Activated T-cell treated with anti-CD3 and anti-CD28 coated beads for 24 hours (primary cell): ENCODE measurements at places on chromosomes 6 and 20.

DNA sequence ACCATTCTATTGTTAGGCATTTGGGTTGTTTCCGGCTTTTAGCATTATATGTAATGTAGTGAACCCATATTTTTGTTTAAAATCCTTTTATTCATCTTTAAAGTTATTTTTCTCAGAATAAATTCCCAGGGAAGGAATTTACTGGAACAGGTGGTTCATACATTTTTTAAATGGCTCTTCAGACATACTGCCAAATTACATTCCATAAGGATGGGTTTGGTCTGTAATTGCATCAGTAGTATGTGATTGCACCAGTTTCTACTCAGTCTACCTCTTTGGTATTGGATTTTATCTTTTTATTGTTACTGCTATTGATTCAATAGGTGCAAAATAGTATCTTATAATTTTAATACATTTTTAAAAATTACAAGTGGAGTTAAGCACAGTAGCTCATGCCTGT is 27.2 kb downstream of the BRPF3 start:
- DNase-seq: no peak

- no peak for DNase-seq
Observed at GRCh38 chr6:147712841-147713240, 204.4 kb downstream of the SAMD5 start.

DNA sequence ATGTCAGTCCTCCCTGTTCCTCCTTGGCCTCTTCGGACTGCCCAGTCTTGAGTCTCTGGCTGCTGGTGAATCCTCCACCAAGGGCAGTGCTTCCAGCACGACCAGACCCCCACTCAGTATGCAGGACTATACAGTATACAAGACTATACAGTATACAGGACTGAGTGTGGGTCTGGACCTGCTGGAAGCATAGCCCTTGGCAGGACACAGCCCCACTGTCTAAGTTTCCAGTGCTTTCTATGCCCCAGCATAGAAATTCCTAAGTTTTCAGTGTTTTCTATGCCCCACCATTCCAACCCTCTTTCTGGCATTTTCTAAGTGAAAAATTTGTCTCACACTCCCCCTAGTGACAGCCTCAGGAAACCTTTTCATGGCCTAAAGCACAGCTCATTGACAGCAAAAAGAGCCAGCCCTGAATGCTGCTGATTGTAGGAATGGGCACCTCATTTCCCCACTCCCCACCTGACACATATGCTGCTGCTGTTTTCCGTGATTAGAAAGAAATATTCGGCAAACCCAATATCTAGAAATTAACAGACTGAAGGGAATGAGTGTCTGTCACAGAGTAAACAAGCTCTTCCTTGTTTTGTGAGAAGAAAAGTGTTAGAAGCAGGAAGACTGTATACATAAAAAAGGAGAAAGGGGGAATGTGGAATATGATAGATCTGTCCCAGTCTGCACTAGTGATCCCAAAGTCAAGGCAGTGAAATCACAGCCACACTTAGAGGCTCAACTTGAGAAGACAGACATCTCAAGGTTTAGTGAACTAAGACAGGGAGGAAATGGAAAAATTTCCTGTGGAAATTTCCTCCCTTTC is 206.9 kb downstream of the IBTK start:
- no peak for DNase-seq

- DNase-seq: no peak
Observed at GRCh38 chr6:105890521-105891244, 195.5 kb upstream of the PRDM1 start.

DNA sequence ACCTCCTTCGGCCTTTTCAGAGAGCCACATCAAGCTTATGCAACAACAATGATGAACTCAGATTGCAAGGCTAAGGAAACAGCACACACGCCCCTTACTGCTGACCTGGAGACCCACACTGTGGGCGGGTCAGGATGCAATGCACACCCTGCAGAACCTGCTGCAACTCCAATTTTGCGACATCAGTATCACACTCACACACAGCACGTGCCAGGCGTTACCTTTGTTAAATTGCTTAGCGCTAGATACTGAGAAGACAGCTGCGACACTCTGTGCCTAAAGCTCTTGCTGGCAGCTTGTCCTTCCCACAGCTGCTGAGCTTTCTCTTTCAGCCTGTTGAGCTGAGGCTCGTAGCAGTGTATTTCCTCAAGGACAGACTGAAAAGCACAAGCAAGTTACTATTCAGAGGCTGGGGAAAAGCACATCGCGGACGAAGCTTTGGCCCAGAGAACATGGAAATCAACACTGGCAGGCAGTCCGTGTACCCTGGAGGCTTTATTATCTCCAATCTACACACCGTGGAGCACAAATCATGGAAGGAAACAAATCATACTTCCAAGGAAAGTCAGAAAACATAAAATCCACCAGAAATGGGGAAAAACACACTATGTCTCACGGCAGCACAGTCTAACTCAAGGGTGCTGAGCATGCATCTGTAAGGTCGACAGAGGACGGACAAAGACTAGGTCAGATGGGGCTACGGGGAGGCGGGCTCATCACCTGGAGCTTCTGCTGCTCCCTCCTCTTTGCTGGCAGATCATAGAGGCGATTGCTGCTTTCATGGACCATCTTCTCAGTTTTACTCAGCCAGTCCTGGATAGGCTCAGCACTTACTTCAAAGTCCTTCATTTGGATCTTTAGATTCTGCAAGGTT is 268.2 kb downstream of the SYNE1 start:
- no peak for DNase-seq

GRCh38 chr6:143601504-143601903 is 76.3 kb upstream of the PHACTR2 start:
- no peak for DNase-seq

GRCh38 chr20:59650418-59650817 is 46.1 kb downstream of the PHACTR3 start:
- no peak for DNase-seq

GRCh38 chr6:15779726-15780125 is 116.9 kb upstream of the DTNBP1 start:
- no peak for DNase-seq

- no peak for DNase-seq
Observed at GRCh38 chr20:24991897-24992486, 559 bp downstream of the APMAP start.

DNA sequence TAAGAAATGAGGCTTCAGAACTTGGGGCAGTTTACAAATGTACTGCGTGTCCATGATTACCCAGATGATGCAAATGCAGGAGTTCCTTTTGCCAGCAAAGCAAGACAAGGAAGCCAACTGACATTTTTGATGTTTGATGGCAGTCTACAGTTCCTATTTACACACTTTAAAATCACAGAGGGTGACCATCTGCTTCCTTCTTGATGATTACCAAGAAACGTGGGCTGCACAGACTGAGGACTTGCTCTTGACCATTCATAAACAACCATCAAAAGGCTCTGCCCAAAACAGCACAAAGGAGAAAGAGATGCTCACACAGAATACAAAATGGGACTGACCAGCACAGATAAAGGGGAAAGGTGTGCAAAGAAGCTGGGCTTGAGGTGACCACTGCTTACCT is 79.8 kb upstream of the TRAF3IP2 start:
- DNase-seq: no peak

GRCh38 chr6:163250116-163250515 is 164.4 kb upstream of the QKI start:
- no peak for DNase-seq

GRCh38 chr6:34990971-34991560 is 102.0 kb downstream of the ANKS1A start:
- DNase-seq: no peak

- DNase-seq: no peak
Observed at GRCh38 chr6:112480553-112480952, 133.4 kb downstream of the RFPL4B start.

- DNase-seq: no peak
Observed at GRCh38 chr6:116761779-116762178, 3.7 kb downstream of the FAM162B start.

GRCh38 chr20:2156666-2157624 is 55.3 kb downstream of the STK35 start:
- DNase-seq: no peak

GRCh38 chr6:63963769-63964315 is 328.2 kb downstream of the PHF3 start:
- DNase-seq: no peak

- DNase-seq: no peak
Observed at GRCh38 chr6:110485491-110485890, 9.1 kb upstream of the SLC22A16 start.

DNA sequence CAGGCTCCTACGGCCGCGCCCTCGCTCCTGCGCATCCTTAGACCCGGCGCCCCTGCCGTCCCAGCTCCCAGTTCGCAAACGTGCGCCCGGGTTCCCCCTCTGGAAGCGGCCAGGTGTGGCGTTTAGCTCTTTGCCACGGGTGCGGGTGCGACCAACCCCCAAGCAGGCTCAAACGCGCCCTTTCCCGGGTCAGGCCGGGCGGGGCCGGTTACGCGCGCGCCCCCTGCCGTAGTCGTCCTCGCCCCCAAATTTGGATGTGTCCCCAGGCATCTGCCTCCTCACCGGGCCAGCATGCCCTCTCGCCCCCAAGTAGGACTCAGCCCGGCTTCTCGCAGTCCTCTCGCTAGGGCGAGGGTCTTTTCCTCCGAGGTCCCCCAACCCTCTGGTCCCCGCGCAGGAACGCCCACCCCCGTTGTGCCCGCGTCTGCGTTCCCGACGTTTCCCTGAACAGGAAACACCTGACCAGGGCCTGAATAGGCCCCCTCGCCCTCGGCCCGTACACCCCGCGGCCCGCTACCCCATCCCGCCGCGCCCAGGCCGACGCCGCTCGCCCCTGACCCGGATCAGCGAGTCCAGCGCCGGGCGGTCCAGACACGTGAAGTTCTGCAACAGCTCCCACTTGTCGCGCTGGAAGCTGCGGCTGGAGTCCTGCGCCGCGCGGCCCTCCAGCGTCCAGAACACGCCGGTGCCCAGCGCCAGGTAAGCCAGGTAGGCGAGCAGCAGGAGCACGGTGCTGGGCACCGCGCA is 520 bp downstream of the KCNK17 start:
- DNase-seq: no peak

DNA sequence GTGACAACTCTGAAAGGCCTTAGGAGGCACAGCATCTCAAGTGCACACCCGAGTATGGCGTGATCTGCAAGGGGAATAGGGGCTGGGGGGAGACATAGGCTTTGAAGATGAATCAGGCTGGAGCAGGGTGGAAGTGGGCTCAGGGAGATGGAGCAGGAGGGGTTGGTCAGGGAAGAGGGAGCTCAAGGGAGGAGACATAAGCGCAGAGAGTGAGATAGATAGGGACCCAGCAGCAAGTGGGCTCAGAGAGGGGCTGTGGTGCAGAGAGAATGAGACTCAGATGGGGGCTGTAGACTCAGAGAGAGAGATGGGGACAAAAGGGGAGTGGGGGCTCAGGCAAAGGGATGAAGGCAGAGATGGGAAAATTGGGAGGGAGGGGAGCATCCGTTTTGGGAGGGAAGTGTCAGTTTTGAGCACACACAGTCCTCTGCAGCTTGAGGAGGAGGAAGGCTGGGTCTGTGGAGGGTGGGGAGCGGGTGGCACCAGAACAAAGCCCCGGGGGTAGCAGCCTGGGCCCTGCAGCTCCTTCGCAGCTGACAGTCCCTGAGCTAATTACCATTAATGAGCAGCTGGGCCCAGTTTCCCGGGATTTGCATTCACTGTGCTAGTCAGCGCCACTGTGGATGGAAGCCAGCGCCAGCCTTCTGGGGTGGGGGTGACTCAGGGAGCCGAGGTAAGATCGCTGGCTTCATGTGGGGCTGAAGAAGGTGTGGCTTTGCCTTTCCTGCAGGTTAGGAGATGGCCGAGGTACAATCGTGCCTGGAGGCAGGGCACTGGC is 18.7 kb downstream of the SRXN1 start:
- DNase-seq: no peak

DNA sequence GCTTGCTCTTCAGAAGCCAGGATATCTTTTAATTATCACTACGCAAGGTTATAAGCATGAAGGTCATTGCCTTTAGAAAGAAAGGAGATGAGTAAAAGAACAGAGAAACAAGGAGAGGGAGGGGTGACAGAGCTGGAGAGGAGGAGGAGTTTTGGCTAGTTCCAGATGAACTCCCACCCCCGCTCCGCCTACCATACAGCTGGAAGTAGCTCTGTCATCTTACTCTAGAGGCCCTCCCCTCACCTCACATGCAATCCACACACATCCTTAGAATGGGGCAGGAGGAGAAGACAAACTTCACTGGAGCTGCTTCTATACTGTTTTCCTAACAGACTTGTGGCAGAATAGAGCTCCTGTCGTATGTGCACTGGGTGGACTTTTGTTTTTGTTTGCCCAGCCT is 144.7 kb downstream of the SCML4 start:
- no peak for DNase-seq

GRCh38 chr6:132392792-132393191 is 8.5 kb downstream of the MOXD1 start:
- no peak for DNase-seq

GRCh38 chr6:111087871-111088667 is 766 bp downstream of the SLC16A10 start:
- DNase-seq: peak; percentile 57

- DNase-seq: no peak
Observed at GRCh38 chr6:88785478-88785877, 177.9 kb downstream of the RNGTT start.

- DNase-seq: no peak
Observed at GRCh38 chr6:163375361-163375760, 39.2 kb upstream of the QKI start.

DNA sequence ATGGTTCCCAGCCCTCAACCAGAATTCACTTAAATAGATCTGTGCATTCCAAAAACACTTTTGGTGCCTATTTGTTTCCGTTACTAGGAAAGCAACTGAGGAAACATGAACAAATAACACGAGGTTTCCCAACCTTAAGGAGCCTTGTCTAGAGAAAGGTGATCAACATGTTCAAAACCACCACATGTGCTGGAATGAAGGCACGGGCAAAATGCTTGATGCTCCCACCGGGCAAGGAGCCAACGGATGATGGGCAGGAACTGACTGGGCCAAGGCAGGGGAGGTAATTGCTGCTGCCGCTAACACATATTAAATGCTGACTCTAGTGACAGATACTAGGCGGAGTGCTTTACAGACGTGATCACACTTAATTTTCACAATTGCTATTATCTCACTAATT is 2.5 kb downstream of the MYLK4 start:
- DNase-seq: no peak

GRCh38 chr20:3315136-3315535 is 76.1 kb upstream of the SLC4A11 start:
- no peak for DNase-seq

GRCh38 chr6:42355416-42355815 is 96.3 kb downstream of the TRERF1 start:
- no peak for DNase-seq

- DNase-seq: no peak
Observed at GRCh38 chr6:163525926-163526325, 111.4 kb downstream of the QKI start.

DNA sequence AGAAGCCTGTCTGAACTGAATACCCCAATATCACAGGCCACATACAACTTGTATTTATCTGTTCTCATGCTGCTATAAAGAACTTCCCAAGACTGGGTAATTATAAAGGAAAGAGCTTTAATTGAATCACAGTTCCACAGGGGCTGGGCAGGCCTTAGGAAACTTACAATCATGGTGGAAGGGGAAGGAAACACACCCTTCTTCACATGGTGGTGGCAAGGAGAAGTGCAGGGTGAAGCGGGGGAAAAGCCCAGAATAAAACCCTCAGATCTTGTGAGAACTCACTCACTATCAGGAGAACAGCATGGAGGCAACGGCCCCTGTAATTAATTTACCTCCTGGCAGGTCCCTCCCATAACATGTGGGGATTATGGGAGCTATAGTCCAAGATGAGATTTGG is 50.3 kb upstream of the FNDC1 start:
- DNase-seq: no peak
